ENCODE measurements at places on chromosomes 6 and 20. TPM values are rescaled to one million over a fixed set of nuclear protein-coding genes. Genes with fewer than 3 reads are reported as not detected.

GRCh38 chr6:15248451-15249370 is 2.8 kb downstream of the JARID2 start:
- H3K27me3 ChIP-seq = no peaks in the 10 kb centered on the region
- H3K36me3 ChIP-seq = peaks cover 11% of the 10 kb centered on the region
- H3K27ac ChIP-seq = peak overlapping the region; percentile 90
- DNase-seq = peak; percentile 98
- peak overlapping the region; percentile 92 for H3K4me3 ChIP-seq

GRCh38 chr6:107510108-107510507 is 20.2 kb downstream of the SOBP start:
- H3K4me1 ChIP-seq = no peaks in the 10 kb centered on the region
- H3K27ac ChIP-seq = no peak overlapping the region
- H3K36me3 ChIP-seq = no peaks in the 10 kb centered on the region
- no peak for DNase-seq
- H3K4me3 ChIP-seq = no peak overlapping the region

DNA sequence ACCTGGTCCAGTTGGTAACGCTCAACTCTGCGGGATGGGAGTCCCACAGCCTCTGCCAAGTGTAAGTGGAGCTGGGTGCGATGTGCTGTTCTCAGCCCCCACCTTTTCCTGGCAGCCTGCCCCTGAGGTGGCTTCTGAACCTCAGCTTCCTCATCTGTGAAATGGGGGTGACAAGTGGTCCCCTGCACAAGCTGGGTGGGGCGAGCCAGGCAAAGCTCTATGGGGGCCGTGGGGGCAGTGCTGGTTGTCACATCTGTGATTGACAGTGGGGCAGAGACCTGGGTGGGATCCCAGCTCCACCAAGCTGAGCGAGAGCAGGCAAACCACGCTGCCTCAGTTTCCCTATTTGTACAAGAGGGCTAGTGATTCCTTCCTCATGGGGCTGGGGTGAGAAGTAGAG is 162.6 kb downstream of the SYCP2 start:
- no peaks in the 10 kb centered on the region for H3K36me3 ChIP-seq
- no peaks in the 10 kb centered on the region for H3K27me3 ChIP-seq
- H3K4me1 ChIP-seq = no peaks in the 10 kb centered on the region
- no peak overlapping the region for H3K4me3 ChIP-seq

DNA sequence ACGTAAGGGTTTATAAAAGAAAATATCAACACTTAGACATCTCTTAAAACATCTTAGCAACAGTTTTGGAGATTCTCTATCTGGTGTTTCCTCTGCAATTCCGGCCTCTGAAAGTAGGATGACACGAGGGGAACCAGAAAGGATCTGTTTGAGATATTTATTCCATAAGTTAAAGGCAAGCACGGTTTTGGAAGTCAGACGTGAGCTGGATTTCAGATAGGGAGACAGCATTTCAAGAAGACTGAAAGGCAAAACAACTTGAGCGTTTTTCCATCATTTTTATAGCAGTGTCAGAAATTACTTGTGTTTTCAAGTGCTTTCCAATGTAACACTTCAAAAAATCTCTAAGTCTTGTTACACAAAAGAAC is 52.9 kb upstream of the BTN3A2 start:
- H3K4me3 ChIP-seq = peak overlapping the region; percentile 81
- peaks cover 4% of the 10 kb centered on the region for H3K4me1 ChIP-seq
- no peaks in the 10 kb centered on the region for H3K36me3 ChIP-seq
- H3K27ac ChIP-seq = peak overlapping the region; percentile 50
- H3K27me3 ChIP-seq = no peaks in the 10 kb centered on the region

DNA sequence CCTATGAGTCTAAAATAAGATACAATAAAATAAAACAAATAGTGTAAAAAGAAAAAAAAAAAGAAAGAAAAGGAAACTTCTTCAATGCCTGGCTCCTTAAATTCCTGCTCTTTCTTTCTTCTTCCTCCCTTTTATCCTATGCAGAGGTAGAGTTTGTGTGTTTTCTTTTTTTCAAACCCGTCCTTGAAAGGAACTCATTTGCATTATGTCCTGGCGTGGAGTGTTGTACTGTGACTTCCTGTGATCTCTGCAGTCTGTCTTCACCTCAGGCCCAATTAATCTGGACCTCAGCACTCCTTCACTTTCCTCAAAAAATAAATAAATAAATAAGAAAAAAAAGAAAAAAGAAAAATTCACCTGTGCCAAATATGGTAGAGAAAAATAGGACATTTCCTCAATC is 541.9 kb upstream of the SPTLC3 start:
- H3K27me3 ChIP-seq = no peaks in the 10 kb centered on the region
- H3K27ac ChIP-seq = no peak overlapping the region
- no peak for DNase-seq
- H3K4me1 ChIP-seq = no peaks in the 10 kb centered on the region

DNA sequence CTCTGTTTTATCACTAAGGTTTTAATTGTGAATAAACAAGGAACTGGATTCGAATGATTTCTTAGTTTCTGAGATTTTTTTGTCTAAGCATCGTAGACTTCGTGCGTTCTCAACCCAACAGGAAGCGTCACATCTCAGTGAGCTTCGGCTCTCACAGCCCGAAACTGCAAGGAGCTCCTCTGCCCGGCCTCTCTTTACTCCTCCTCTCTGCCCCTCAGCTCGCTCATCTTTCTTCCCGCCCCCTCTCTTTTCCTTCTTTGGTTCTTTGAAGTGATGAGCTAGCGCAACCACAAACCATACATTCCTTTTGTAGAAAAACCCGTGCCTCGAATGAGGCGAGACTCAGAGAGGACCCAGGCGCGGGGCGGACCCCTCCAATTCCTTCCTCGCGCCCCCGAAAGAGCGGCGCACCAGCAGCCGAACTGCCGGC is 480 bp upstream of the NT5E start:
- DNase-seq = peak; percentile 65
- H3K36me3 ChIP-seq = no peaks in the 10 kb centered on the region
- H3K27me3 ChIP-seq = no peaks in the 10 kb centered on the region
- no peak overlapping the region for H3K27ac ChIP-seq

GRCh38 chr20:14991023-14991422 is 653.6 kb upstream of the FLRT3 start:
- no peaks in the 10 kb centered on the region for H3K4me1 ChIP-seq
- DNase-seq = no peak
- H3K27ac ChIP-seq = no peak overlapping the region
- H3K27me3 ChIP-seq = no peaks in the 10 kb centered on the region
- no peaks in the 10 kb centered on the region for H3K36me3 ChIP-seq

DNA sequence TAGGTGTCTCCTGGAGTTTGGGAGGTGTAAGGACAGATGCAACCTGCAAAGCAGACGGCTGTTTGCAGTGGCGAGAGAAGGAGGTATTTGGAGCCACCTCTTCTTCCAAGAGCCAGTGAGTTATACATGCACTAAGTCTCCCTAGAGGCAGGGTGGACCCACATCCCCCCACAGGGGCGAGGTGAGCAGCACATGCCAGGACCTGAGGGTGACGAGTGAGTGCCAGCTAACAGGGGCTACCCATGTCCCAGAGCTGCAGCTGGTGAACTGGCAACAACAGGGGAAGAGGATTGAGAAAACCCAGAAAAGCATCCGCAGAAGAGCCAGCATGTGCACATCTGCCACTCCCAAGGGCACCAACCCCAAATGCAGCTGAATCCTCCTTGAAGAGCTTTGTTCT is 95.1 kb downstream of the CD83 start:
- no peaks in the 10 kb centered on the region for H3K36me3 ChIP-seq
- peaks cover 8% of the 10 kb centered on the region for H3K4me1 ChIP-seq
- no peak for DNase-seq

GRCh38 chr20:11267131-11267761 is 593.4 kb upstream of the JAG1 start:
- H3K4me3 ChIP-seq = no peak overlapping the region
- H3K4me1 ChIP-seq = no peaks in the 10 kb centered on the region
- DNase-seq = no peak

DNA sequence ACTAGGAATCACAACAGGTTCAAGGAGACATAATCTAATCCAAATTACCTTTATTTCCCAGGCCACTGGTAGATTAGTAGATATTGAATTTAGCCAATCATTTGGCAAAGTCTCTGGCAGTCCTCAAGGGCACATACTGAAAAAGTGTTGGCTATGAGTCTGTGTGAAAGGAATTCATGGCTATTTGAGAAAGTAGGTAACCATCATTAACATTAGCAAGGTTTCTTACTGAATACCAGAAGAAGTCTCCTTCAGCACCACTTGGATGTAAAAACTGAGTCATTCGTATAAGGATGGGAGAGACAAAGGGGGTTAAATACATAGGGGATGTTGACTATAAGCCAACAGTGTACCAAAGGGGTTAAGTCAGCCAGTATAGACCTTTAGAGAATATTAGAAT is 36.7 kb downstream of the AGPAT4 start:
- no peak overlapping the region for H3K4me3 ChIP-seq
- H3K36me3 ChIP-seq = no peaks in the 10 kb centered on the region
- no peaks in the 10 kb centered on the region for H3K4me1 ChIP-seq
- no peak for DNase-seq
- no peaks in the 10 kb centered on the region for H3K27me3 ChIP-seq

- no peaks in the 10 kb centered on the region for H3K27me3 ChIP-seq
- no peaks in the 10 kb centered on the region for H3K36me3 ChIP-seq
- no peak overlapping the region for H3K27ac ChIP-seq
- no peak overlapping the region for H3K4me3 ChIP-seq
- H3K4me1 ChIP-seq = peaks cover 21% of the 10 kb centered on the region
These were observed 192.0 kb downstream of the LRFN2 start for GRCh38 chr6:40395066-40395697.

- DNase-seq = no peak
- H3K4me1 ChIP-seq = no peaks in the 10 kb centered on the region
- no peaks in the 10 kb centered on the region for H3K27me3 ChIP-seq
- no peaks in the 10 kb centered on the region for H3K36me3 ChIP-seq
These were observed 119.5 kb downstream of the PLEKHG1 start for GRCh38 chr6:150719099-150719766.

GRCh38 chr6:74356391-74356790 is 660.4 kb downstream of the CD109 start:
- H3K4me3 ChIP-seq = no peak overlapping the region
- no peaks in the 10 kb centered on the region for H3K4me1 ChIP-seq
- H3K27ac ChIP-seq = no peak overlapping the region
- H3K27me3 ChIP-seq = no peaks in the 10 kb centered on the region
- no peak for DNase-seq

GRCh38 chr6:135673501-135674309 is 176.2 kb upstream of the AHI1 start:
- no peak for DNase-seq
- H3K4me1 ChIP-seq = no peaks in the 10 kb centered on the region
- no peak overlapping the region for H3K27ac ChIP-seq
- no peak overlapping the region for H3K4me3 ChIP-seq
- no peaks in the 10 kb centered on the region for H3K27me3 ChIP-seq

GRCh38 chr20:35314816-35315631 is 22.8 kb upstream of the FAM83C start:
- no peak for DNase-seq
- no peak overlapping the region for H3K4me3 ChIP-seq
- H3K36me3 ChIP-seq = no peaks in the 10 kb centered on the region
- no peak overlapping the region for H3K27ac ChIP-seq

GRCh38 chr6:74287441-74287840 is 591.4 kb downstream of the CD109 start:
- H3K4me3 ChIP-seq = no peak overlapping the region
- H3K27me3 ChIP-seq = no peaks in the 10 kb centered on the region
- no peak for DNase-seq
- no peak overlapping the region for H3K27ac ChIP-seq
- no peaks in the 10 kb centered on the region for H3K36me3 ChIP-seq

DNA sequence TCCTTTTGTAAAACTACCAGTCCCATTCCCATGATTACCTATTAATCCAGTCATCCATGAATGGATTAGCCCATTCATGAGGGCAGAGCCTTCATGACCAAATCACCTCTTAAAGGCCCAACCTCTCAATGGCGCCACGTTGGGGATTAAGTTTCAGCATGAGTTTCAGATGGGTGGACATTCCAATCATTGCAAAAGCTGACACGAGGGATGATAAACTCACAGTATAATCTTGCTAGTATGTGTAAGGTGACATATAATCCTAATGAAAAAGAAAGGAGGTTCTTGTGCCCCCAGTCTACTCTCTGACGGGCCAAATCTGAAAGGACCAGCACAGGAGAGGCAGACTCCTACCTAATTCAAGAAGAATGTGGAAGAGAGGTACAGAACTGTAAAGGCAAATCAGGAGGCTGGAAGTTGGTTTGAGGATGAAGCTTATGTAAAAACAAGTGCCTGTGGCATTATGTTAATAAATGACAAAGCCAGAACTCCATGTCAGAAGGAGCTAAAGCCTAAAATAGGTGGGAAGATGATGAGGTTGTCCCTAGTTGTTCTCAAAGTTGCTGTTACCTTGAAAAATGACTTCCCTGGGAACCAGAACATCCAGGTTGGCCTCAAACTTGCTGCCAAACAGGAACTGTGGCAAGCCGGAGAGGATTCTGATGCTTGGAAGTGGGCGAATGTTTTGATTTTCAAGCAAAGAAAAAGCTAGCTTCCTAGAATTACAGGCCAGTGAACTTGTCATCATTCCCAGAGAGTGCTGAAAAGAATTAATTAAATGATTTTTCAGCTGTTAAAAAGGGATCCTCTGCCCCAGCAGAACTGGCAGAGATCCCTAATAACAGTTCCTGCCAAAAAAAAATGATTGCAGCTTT is 106.5 kb upstream of the TIAM2 start:
- no peak for DNase-seq
- no peak overlapping the region for H3K4me3 ChIP-seq
- no peak overlapping the region for H3K27ac ChIP-seq
- H3K27me3 ChIP-seq = no peaks in the 10 kb centered on the region

DNA sequence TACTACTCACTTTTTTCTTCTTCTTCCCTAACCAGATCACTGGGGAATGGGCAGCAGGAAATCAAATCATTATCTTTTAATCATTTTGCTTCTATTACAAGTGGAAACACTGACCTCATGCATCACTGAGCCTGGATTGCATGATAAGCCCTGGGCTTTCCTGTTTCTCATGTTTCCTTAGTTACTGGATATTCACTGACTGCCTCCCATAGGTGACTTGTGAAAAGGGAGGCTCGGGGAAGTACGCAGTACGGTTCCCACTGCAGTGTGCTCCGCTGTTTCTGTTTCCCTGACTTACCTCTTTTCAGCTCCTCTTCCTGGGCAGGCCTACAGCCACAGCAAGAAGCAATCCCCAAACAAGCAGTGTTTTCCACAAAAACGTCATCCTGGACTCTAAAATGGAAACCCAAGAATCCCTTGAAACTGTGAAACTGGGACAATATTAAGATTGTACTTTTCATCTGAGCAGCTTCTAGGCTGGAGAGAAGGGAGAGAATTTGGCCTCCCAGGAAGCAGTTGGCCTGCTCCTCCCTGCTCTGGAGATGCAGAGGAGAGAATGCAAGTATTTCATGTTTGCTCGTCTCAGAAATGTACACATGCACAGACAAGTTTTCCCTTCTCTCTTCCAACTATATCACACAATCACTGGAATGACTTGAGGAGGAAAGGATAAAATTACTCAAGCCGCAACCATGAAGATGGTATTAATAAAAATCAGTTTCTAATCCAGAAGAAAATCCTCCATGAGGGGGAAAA is 13.1 kb downstream of the BTNL2 start:
- H3K4me1 ChIP-seq = no peaks in the 10 kb centered on the region
- no peaks in the 10 kb centered on the region for H3K27me3 ChIP-seq
- H3K4me3 ChIP-seq = no peak overlapping the region
- no peak for DNase-seq
- no peaks in the 10 kb centered on the region for H3K36me3 ChIP-seq

The SLC52A3 gene
- total RNA-seq = not detected

The COL19A1 gene
- total RNA-seq = 0.32 TPM

The TMEM63B gene
- 16.2 TPM for total RNA-seq

The BFSP1 gene
- total RNA-seq = 3.4 TPM

The RBM24 gene
- total RNA-seq = not detected

The MOXD1 gene
- not detected for total RNA-seq

The BCAS1 gene
- not detected for total RNA-seq

The ARG1 gene
- not detected for total RNA-seq

The PRPH2 gene
- not detected for total RNA-seq

The TSPO2 gene
- total RNA-seq = not detected

The TCP11 gene
- not detected for total RNA-seq
